AG08395 (cell line): ENCODE measurements at places on chromosomes 6 and 20.

GRCh38 chr6:13339863-13340630 is 11.7 kb upstream of the TBC1D7 start:
- no peak for DNase-seq

DNA sequence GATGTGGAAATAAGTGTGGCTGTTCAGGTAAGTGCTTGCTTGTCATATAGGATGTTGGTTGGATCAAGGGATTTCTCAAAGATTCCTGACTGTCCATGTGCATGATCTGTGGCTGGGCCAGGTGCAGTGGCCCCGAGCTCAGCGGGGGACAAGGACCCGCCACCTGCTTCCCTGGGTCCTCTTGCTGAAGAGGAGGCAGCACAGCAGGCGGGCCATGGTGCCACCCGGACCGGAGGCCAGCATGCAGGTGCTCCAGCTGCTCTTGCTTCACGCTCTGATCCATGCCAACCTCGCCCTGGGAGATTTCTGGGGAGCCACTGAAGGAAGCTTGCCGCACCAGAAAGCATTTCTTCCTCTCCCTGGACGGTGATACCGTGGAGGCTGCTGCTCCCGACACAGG is 173.8 kb downstream of the HIVEP2 start:
- no peak for DNase-seq

- DNase-seq, result no peak
Observed at GRCh38 chr6:51542475-51542874, 544.9 kb downstream of the PKHD1 start.

DNA sequence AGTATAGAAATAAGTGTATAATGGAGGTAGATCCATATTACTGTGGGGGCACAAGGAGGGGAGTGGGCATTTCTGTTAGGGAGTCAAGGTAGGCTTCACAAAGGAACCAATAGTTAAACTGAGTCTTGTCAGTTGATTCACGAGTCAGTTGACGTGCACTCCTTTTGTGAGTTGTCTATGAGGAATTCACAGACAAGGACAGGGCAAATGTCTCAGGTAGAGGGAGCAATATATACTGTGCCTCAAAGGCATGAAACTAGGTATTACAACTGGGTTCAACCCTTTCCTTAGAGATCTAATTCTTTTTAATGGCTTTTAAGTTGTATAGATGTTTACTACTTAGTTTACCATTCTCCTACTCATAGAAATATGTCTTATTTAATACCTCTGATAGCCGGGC is 11.0 kb downstream of the TMEM14C start:
- DNase-seq, result no peak

DNA sequence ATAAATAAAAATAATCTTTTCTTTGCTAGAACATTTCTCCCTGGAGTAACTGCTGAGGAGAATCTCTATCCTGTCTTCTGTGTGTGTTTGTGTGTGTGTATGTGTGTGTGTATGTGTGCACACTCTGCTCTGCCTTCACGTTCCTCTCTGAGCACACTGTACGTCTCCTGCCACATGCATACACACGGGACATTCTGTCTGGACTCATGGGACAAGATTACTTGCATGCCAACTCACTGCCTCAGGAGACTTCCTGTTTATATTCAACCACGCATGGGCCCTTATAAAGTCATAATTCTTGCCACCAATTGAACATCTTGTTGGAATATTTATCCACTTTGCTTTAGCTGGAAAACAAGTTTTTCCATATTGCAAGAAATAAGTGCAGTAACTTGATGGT is 930.6 kb downstream of the KIF16B start:
- DNase-seq, result peak; percentile 49

DNA sequence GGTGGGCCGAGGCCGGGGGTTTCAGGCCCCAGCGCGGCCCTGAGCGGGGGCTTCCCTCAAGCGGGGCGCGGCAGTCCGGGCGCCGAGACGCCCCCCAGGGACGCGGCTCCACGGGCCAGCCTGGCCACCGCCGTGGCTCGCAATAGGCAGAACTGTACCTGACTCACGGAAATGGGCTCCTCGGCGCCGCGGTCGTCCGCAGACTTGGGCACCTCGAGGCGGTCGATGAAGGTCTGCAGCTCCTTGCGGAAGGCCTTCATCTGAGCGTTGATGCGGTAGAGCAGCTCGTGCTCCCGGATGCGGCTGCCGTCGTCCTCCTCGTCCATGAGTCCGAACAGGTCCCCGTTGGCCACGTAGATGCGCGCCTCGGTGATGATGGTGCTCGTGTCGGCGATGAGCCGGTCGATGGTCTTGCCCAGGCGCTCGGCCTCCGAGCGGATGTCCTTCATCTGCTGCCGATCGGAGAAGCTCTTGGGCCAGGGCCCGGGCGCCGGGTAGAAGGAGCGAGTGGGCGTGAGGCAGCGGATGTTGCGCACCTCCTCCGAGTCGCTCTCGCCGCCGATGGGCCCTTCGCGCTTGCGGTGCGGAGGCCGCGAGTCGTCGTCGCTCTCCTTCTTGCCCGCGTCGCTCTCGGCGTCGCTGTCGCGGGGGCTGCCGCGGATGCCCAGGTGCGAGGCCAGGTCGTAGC is 16.1 kb upstream of the KIAA0408 start:
- no peak for DNase-seq

DNA sequence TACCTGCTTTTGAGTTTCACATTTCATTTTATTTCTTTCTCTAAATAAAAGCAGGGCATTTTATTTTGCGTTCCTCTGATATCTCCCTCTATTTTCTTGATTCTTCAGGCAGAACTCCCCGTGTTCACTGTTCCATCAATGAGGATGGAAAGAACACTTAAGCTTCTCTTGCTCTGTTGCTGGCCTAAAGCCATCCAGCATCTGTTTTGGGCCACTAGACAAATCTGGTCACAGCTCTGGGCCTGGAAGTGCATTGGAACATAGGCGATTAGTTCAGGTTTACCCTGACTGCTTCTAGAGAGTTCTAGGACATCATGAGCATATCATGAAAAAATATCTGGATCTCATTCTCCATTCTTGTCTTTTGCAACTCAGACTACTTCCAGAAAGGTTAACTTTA is 611.2 kb downstream of the UTRN start:
- DNase-seq, result no peak

GRCh38 chr6:105562027-105562426 is 159.1 kb upstream of the PREP start:
- no peak for DNase-seq

DNA sequence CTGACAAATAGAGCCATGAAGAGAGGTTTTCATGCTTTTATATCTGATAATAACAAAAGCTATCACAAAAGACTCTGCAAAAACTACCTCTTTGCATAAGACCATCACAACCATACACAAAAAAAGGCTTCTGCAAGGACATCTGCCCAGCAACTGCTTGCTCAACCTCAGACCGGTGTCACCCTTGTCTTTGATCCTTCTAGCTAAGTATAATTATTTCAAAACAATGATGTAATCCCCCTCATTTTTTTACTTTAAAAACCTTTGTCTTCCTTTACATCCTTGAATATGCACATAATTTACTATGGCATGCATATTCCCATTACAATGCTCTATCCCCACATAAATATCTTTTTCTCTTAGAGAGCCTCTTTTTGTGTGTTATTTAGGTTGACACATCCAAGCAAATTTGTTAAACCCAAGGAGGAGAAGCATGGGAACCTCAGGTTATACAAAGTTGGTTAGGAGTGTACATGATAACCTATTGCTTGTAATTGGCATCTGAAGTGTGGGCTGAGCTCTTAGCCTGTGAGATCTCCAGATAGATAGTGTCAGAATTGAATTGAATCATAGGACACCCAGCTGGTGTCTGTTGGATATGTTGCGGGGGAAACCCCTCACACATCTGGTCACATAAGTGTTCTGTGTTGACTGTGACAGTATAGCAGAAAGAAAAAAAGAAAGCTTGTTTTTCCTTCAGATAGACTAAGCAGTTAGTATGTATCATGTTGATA is 20.7 kb upstream of the CGA start:
- no peak for DNase-seq

GRCh38 chr6:84773431-84774156 is 9.2 kb upstream of the TBX18 start:
- DNase-seq, result peak; percentile 30

- no peak for DNase-seq
Observed at GRCh38 chr6:90285042-90285481, 11.6 kb downstream of the BACH2 start.

GRCh38 chr20:34825530-34826362 is at the start of gene NCOA6:
TSS of gene NCOA6 (minus strand) at chr20:34825651. CDS start at chr20:34782355, 43,296 bp downstream.
- DNase-seq, result peak; percentile 94

GRCh38 chr6:44253307-44254101 is 3.8 kb downstream of the SLC35B2 start:
- DNase-seq, result no peak

- no peak for DNase-seq
Observed at GRCh38 chr6:33839399-33840047, 35.7 kb upstream of the MLN start.

DNA sequence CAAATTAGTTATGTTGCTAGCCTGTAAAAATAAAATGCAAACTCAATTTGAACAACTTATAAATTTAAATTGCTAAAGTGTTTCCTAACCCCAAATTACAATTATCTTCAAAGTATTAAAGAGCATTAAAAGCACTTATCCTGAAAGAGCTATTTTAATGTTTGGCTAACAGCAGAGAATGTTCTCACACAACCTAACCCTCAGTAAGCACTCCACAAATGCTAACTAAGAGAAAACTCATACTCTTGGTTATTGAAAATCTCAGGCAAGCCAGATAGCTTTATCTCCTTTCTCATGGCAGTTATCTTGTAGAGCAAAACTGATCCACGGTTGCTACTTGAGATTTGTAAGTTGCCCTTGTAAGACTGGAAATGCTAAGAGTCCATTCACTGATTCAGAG is 30.5 kb upstream of the ADGRF1 start:
- DNase-seq, result no peak

GRCh38 chr6:142510211-142510610 is 208.4 kb downstream of the ADGRG6 start:
- no peak for DNase-seq

DNA sequence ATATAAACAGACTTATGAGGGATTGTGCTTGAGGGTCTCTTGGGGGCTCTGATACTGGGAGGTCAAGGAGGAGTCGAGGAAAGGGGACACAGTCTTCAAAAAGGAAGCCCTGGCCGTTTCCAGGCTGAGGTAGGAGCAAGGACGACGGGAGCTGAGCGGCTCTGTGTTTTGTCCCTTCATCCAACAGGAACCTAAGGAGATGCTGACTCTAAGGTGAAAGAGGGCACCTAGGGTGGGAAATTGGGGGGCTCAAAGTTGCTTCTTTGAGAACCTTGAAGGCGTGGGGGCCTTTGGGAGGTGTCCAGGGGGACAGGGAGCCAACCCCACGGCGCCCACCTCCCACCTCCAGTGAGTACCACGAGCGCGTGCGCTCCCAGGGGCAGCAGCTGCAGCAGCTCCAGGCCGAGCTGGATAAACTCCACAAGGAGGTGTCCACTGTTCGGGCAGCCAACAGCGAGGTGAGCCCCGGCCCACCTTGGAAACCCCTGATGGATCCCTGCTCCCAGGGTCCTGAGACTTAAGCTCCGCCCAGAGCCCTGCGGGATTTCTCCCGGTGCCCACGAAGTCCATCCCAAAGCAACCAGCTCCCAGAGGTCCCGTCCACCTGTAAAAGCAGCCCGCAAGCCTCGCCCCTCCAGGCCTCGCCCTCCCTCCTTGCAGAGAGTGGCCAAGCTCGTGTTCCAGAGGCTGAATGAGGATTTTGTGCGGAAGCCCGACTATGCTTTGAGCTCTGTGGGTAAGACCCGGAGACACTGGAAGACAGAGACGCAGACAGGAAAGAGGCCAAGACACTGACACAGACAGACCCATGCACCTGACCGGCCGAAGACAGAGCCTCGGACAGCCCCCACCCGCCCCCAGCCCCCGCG is 2.9 kb downstream of the SPAG4 start:
- peak; percentile 29 for DNase-seq

DNA sequence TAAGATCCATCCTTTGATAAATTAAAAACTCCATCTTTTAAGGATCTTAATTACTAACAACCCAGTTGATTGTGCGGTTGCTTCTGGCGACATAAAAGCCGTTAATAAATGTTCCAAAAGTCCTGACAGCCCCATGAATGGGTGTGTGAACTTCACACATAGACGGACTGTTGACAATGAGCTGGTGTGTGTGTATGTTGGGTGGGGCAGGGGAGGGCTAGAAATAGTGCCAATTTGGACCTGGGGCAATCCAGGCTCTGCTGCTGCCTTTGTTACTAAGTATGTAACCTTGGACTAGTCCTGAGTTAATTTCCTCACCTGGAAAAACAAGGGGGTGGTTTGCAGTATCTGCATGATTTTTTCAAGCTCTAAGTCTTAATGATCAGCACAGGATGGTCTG is 4.2 kb downstream of the MAS1 start:
- no peak for DNase-seq

- DNase-seq, result no peak
Observed at GRCh38 chr6:95249175-95249574, 328.2 kb upstream of the MANEA start.

GRCh38 chr20:36582322-36582721 is 8.9 kb downstream of the TGIF2 start:
- no peak for DNase-seq

GRCh38 chr6:32081168-32081990 is 27.8 kb downstream of the TNXB start:
- peak; percentile 97 for DNase-seq

GRCh38 chr6:137181891-137182653 is 8.6 kb upstream of the IL22RA2 start:
- no peak for DNase-seq

GRCh38 chr6:47344022-47344421 is 34.3 kb upstream of the TNFRSF21 start:
- DNase-seq, result no peak

DNA sequence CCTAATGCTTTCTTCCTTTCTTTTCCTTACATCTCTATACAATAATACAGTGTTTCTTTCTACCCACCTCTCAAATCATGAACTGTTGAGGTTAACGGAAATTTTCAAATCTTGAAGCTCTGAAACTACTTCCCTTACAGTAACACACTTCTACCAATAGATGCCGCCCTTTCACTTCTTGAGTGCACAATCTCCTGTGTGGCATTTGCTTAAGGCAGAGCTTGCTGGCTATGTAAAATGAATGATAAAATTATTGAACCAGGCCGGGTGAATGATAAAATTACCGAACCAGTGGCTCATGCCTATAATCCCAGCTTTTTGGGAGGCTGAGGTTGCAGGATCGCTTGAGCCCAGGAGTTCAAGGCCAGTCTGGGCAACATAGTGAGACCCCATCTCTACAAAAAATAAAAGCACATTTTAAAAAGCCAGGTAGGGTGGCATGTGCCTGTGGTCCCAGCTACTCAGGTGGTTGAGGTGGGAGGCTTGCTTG is 56.8 kb downstream of the KCNS1 start:
- peak; percentile 72 for DNase-seq

GRCh38 chr6:47241742-47242482 is 67.8 kb downstream of the TNFRSF21 start:
- DNase-seq, result no peak
